ENCODE measurements at places on chromosomes 16 and 17.

DNA sequence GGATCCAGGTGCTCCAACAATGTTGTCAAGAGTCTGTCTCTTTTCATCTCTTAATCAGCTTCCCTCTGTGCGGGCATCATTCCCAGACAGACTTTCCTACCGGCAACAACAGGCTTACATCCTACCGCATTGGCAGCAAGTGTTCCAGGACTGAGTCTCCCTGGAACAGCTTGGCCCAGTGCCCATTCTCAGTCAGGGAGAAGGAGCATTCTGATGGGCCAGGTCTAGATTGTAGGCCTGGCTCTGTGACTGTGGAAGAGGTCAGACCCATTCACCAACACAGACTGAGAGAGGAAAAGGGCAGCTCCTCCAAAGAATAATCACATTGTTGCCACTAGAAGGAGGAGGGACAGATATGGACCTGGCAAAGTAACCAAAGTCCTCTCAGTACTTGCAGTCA, 68.1 kb upstream of the TMEM132E start:
- DNase-seq: no peak

- DNase-seq: no peak
Observed at GRCh38 chr16:4957420-4957719, 760 bp upstream of the SEC14L5 start.

DNA sequence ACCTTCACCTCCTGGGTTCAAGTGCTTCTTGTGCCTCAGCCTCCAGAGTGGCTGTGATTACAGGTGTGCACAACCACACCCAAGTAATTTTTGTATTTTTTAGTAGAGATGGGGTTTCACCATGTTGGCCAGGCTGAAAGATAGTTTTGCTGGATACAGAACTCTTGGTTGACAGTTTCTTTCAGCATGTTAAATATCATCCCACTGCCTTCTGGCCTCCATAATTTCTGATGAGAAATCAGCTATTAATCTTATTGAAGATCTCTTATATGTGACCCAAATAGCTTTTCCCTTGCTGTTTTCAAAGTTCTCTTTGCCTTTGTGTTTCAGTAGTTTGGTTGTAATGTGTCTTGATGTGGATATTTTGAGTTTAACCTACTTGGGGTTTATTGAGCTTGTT, 50.3 kb upstream of the BRD7 start:
- no peak for DNase-seq

DNA sequence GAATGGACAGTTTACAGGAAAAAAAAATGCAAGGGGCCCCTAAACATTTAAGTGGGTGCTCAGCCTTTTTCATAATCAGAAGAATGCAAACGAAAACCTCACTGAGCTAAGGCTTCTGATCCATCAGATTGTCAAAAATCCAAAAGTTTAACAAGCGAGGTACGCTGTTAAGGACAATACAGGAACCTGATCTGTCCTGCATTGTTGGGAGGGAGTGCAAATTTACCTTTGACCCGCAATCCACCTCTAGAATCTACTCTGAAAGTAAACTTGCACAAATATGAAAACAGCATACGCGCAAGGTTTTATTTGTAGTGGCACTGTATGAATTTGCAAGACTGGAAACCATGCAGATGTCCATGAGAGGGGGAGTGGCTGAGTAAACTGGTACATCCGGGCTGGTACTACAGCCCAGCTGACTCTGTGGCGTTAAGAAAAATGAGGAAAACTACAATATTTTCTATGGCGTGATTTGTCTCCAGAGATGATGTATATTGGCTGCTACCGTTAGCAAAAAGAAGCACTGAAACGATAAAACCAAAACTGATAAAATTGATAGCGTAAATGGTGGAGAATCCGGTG, 28.8 kb upstream of the ST6GALNAC1 start:
- DNase-seq: no peak
